Stimulated activated CD4-positive, alpha-beta T cell treated with anti-CD3 and anti-CD28 coated beads, Interleukin-1b, Interleukin-23, amount 100 ng/mL, for 4 hours (primary cell): ENCODE measurements at places on chromosomes 4 and X.
A peak's percentile ranks its signal among the peaks of the same experiment; 100 is the strongest.

- DNase-seq: no peak
Measured at GRCh38 chr4:2689114-2689513, 67.0 kb downstream of the TNIP2 start.

- DNase-seq: no peak
Measured at GRCh38 chrX:132467026-132467425, 21.8 kb downstream of the MBNL3 start.

DNA sequence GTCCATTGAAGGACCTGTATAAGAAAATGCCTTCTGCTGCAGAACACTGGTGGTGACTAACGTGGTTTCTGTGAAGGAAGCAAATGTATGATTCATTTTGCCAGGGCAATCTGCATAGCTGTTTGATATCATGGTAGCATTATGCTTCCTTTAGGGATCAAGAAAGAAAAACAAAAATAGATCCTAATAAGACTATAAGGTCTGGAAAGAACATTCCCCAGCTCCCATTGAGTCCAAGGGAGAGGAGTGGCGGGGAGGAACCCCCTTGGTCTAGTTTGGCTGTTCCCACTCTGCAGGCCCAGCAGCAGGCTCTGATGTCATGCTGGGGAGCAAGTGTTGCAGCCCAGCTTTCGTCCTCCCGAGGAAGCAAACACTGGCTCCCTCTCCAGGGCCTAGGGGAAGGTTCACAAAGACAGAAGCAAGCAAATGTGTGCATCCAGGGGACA lies 154.5 kb upstream of the GALNT7 start:
- DNase-seq: no peak

DNA sequence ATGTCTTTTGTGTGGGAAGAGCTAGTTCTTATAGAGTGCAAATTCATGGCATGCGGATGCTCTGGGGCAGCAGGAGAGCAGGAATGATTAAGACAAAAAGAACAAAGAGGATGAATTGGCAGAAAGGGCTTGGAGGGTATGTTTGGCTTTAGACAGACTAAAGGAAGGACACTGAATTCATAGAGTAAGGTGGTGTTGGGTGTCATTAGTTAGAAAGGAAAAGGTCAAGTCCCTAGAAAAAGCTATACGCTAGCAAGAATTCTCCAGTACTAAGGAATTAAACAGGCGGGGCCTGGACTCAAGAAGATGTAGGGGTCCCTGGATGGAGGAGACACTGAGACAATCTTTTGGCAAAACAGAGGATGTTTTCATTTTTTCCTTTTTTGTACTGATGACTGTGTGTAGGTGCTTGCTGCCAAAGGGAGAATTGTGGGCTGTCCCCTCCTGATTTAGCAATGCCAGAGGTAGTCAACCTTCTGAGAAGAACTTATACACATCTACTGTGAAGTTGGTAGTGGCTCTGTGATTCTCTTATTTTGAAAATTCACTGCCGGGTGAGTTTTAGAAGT lies 391.0 kb downstream of the SPRY1 start:
- DNase-seq: no peak

GRCh38 chrX:130482871-130483270 lies 81.1 kb downstream of the RBMX2 start:
- DNase-seq: no peak

- no peak for DNase-seq
Measured at GRCh38 chrX:24117258-24117657, 32.3 kb upstream of the ZFX start.

DNA sequence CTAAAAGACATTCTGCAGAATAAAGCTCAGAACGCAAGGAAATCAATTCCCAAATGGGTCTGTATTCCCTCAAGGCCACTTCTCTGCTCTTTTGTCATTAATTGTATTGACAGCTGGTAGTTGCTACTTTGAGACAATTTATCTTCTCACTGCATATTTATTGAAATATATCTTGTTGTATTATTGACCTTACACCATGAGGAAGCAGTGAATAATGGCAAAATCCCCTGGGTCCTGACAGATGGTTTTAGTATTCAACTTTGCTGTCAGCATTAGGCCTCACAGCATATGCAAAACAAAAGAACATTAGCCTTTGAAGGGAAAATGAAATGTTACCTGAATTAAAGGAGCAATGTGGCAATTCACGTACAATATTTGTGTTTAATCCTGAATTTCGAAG lies 406.1 kb upstream of the TRAM1L1 start:
- DNase-seq: no peak

DNA sequence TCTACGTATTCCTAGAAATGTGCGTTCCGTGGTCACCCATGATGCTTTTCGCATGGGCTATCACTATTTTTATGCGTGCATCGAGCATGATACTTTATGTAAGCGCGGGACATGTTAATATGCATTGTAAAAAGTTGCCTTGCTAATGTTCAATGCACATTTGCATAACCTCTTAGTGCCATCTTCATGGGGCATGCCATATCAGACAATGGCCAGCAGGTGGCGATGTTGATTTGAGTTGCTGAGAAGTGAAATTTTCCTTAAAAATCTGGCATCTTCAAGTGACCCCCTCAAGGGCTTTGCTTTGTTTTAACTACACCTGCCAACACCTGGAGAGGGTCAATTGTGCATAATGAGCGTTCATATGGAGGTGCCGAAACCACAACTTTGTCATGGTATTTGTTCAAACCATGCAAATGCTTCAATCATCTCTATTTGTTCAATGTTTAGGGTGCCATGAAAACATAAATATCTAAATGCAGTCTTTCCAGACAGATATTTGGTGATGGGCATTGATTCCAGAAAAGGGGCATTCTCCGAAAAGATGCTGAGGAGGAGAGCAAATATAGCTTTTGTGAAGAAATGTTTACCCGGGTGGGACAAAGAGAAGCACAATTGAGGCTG lies 833.9 kb upstream of the PRKX start:
- peak; percentile 13 for DNase-seq

GRCh38 chr4:95674521-95674981 lies 125.8 kb upstream of the UNC5C start:
- no peak for DNase-seq

DNA sequence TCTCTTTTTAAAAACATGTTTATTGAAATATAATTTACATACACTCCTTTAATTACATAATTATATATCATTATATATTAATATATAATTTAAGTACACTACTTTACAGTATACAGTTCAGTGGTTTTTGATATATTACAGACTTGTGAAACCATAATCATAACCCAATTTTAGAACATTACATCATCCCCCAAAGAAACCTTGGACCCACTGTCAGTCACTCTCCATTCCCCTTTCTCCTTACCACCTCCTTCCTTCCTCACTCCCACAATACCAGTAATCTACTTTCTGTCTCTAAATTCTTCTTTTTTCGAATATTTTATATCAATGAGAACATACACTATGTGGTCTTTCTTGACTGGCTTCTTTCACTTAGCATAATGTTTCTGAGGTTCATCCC lies 17.9 kb upstream of the EXOSC9 start:
- DNase-seq: no peak

GRCh38 chr4:186345184-186345583 lies 79.2 kb downstream of the F11 start:
- DNase-seq: no peak

GRCh38 chr4:141538001-141538400 lies 98.4 kb upstream of the IL15 start:
- no peak for DNase-seq
